Gastroesophageal sphincter (tissue), 4 donors: ENCODE measurements at places on chromosomes 12 and 14. TPM values are rescaled to one million over a fixed set of nuclear protein-coding genes. Genes with fewer than 3 reads are reported as not detected.

The FKBP3 gene
- total RNA-seq = 32.6 TPM

The MANSC4 gene
- not detected for total RNA-seq

The FAM222A gene
- total RNA-seq = 0.54 TPM

The ATL1 gene
- total RNA-seq = 21.5 TPM

The CRACR2A gene
- total RNA-seq = 3.3 TPM

The ZFYVE1 gene
- total RNA-seq = 23.9 TPM

The FSCB gene
- 0.15 TPM for total RNA-seq

The METTL25 gene
- 31.9 TPM for total RNA-seq

The CCDC77 gene
- 4.0 TPM for total RNA-seq

The DENND5B gene
- 14.7 TPM for total RNA-seq

The STAT6 gene
- total RNA-seq = 155 TPM

DNA sequence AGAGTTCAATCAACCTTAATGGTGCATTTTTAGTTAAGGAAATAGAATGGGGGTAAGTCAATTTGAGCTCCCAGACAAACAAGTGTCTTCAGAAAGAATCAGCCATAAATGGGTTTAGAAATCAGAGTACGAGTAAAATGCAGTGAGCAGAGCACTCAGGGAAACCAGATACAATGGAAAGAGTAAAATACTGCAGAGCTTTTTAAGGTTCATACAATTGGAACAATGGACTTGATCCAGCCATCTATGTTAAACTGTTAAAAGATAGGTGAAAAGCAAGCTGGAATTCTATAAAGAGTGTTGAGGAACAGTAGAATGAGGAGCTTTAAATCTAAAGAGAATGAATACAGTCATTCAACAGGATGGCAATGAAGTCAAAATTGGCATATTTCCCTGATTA, 23.8 kb upstream of the PCNX4 start:
- ATAC-seq = no peak

DNA sequence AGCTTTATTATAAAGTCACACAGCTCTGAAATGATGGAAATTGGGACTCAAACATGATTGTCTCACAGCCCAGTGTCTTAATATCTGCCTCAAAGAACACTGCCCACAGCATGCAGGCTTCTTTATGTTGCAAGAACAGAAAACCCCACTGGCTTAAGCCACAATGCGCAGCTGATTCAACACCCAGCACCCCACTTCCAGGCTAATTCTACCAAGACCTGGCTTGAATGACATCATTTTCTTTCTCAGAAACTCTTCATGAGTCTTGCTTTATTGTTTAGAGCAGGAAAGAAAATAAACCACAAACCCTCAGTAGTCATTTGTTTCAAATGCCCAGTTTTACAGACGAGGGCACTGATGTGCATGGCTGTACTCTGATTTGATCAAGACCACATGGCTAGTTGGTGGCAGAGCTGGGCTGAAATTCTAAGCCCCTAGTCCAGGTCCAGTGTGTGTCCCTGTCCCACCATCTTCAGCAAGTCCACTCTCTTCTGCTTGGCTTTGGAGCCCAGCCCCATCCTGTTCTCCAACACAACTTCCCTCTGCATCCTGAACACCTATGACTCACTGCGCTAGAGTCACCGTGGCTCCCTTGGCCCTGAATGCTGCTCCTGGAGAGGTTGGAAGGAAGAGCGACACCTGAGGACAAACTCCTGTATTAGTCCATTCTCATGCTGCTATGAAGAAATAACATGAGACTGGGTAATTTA, 50.3 kb upstream of the SRSF5 start:
- ATAC-seq = peak; percentile 15

- no peak for ATAC-seq
Observed at GRCh38 chr12:46366771-46367170, 5.8 kb downstream of the SLC38A2 start.

DNA sequence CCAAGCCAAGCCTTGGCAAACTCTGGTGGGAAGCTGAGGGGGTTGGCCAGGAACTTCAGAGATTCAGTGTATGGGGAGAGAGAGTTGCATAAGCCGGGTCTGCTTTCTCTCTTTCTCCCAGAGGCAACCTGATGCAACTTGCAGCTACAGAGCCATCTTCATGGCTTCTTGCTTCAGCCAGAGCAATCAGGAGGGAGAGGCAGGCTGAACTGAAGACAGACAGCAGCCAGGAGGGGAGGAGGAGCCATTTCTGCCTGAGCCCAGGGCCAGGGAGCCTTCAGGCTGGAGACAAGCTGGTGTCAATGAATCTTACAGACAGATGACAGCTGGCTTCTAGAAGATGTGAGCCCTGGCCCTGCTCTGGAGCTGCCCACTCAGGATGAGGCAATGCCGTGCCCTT, 18.7 kb downstream of the NPC2 start:
- ATAC-seq = no peak

GRCh38 chr12:40569626-40570179, 122.5 kb upstream of the CNTN1 start:
- no peak for ATAC-seq

DNA sequence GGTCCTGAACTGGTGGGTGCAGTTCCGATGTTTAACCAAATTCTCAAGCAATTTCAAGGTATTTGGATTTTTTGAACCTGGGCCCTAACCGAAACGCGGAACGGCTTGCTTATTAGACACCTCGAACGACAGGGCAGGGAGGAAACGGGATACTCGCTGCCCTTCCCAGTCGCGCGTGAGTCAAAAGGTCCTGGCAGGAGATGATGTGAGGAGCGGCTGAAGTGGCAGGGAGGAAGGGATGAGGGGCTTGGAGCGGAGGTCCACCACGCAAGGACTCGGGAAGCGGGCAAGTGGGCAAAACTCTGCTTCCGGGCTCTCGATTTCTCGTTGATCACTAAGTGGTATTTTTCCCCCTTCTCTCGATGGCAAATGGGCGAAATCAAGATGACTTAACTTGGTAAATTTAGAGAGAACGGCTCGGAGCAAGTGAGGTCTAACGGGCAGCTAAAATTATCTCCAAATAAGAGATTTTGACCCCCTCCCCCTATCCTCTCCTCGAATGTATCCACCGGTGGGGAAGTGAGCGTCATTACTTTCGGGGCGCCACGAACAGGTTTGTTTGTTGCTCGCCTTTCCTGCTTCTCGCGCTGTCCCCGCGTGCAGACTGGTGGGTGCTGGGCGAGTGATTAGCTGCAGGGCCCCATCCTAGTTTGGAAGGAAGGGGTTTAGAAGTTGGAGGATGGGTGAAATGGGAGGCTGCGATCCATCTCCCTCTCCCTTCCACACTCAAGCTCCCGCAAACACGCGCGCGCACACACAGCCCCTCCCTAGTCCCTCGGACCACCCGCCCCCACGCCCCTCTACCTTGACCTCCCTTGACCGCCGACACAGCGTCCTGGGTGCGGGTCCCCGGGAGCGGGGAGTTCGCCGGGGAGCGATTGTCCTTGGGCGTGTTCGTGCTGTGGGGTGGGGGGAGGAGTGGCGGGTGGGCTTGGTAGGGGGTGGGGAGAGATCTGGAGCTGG, 986 bp upstream of the NTF3 start:
- ATAC-seq = no peak

- ATAC-seq = no peak
Observed at GRCh38 chr12:130617219-130617618, 98.9 kb downstream of the RIMBP2 start.

GRCh38 chr12:51994959-51995358, 11.8 kb upstream of the TAMALIN start:
- no peak for ATAC-seq

GRCh38 chr12:83920821-83921547, 991.6 kb downstream of the SLC6A15 start:
- no peak for ATAC-seq

- ATAC-seq = no peak
Observed at GRCh38 chr12:110907583-110907982, 12.8 kb downstream of the MYL2 start.

- no peak for ATAC-seq
Observed at GRCh38 chr12:13337791-13338190, 141.3 kb downstream of the EMP1 start.

GRCh38 chr12:91889059-91889458, 256.6 kb downstream of the BTG1 start:
- no peak for ATAC-seq

DNA sequence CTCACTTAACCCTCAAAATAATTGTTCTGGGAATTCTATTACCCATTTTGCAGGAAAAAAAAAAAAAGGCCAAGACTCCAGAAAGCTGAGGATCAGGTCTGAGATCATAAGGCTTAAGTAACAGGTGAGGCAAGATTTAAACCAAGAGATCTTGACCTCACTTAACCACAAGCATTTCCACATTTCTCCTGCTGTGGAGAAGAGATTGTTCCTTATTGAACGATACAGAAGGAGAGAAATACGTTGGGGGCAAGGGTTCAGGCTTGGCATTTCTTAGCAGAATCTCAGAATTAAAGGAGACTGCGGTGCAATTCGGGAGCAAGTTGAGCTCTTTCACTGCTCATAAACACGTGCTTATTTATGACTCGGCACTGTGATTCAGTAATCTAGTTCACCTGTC, 885.3 kb upstream of the TMEM132C start:
- ATAC-seq = no peak

DNA sequence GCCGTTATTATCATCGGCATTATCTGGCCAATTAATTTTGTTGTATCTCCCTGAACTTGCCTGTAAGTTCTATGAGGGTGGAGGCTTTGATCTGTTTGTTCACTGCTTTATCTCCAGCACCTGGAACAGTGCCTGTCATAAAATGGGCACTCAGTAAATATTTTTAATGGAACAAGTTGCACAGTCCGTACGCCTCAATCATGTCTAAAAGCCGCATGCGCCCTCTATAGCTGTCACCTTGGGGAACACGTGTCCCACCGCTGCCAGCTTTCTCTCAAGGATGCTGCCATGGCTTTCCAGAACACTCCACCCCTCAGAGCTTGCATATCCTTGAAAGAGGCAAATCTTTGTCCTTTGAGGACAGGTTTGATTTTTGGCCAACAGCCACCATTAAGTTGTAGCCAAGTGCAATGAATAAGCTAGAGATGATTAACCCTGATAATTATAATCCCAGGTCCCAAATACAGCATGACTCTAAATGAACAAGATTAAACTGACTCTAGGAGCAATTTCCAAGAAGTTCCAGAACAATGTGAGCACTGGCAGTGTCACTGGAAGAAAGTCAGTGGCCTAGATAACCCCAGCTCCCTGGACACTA, 55.1 kb downstream of the ERH start:
- no peak for ATAC-seq

GRCh38 chr12:115730975-115731541, 546.4 kb downstream of the MED13L start:
- no peak for ATAC-seq

GRCh38 chr14:86221000-86221399, 691.1 kb downstream of the FLRT2 start:
- ATAC-seq = no peak

DNA sequence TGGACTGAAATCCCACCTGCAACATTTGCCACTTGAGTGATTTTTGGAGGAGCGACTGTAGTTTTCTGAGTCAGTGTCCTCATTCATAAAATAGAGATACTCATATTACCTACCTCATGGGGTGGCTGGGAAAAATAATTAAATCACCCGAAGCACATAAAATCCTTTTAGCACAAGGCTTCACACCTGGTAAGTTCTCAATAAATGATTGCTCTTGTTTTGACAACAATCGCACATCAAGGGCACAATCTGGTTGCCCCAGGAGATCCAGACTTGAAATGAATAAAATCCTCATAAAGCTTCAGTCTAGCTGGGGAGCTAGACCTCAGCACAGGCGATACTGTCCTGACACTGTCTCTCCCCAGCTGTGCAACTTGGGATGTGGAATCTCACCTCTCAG, 76.0 kb upstream of the CCDC60 start:
- no peak for ATAC-seq

DNA sequence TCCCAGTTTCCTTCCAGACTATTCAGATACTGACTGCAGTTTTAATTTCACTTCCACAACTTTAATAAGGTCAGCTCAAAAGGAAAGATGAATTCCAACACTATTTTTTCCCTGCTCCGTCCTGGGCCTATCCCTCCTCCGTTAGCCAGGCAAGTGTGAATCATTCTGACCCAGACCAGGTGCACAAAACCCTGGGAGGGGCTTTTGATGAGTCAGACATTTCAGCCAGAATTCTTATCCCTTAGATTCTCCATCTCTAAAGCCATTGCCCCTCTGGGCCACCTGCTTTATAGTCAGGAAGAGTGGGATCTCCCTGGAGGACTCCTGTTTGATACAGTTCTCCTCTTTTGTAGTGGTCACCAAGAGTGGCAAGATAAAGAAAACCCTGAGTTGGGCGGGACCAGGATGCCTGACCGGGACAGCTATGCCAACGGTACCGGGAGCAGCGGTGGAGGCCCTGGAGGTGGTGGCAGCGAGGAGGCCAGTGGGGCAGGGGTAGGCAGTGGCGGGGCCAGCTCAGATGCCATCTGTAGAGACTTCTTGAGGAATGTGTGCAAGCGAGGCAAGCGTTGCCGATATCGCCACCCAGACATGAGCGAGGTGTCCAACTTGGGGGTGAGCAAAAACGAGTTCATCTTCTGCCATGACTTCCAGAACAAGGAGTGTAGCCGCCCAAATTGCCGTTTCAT, 2.2 kb downstream of the ZC3H10 start:
- ATAC-seq = no peak

- ATAC-seq = no peak
Observed at GRCh38 chr14:54493293-54493692, 4.5 kb upstream of the GMFB start.

DNA sequence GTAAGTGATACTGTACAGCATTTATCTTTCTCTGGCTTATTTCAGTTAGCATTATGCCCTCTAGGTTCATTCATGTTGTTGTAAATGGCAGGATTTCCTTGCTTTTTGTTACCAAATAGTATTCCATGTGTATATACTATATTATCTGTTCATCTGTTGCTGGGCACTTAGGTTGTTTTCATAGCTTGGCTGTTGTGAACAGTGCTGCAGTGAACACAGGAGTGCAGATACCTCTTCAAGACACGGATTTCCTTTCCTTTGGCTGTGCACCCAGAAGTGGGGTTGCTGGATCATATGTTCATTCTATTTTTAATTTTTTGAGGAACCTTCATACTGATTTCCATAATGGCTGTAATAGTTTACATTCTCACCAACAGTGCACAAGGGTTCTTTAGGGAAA, 21.5 kb downstream of the EP400 start:
- ATAC-seq = no peak

GRCh38 chr14:91095178-91095577, 18.7 kb upstream of the DGLUCY start:
- no peak for ATAC-seq

DNA sequence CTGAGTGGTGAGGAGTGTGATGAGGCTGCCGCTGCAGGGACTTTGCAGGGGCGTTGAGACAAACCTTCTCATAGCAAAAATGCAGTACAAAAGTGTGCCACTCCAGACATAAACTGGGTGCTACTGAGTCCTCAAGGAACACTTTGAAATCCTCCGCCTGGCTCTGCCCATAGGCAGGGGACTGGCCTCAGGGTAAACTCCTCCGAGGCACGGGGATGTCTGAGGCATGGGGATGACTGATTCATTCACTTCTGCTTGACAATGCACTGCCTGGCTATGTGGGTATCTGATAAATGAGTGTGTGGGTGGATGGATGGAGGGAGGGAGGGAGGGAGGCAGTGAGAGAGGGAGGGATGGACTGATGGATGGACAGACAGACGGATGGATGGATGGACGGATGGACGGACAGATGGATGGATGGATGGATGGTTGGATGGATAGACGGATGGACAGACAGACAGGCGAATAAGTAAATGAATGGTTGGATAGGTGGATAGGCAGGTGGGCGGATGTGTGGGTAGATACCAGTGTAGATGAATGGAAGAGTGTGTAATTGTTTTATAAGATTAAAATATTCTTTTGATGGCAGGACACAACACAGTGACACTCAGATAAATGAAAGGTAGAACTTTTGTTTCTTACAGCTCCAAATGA, 2.1 kb upstream of the BDKRB2 start:
- ATAC-seq = no peak
